ENCODE measurements at places on chromosomes 11 and 22.

- DNase-seq: no peak
Measured at GRCh38 chr11:78714539-78714938, 139.9 kb upstream of the NARS2 start.

- peak; percentile 15 for DNase-seq
Measured at GRCh38 chr22:49724893-49725489, 102.7 kb downstream of the BRD1 start.

DNA sequence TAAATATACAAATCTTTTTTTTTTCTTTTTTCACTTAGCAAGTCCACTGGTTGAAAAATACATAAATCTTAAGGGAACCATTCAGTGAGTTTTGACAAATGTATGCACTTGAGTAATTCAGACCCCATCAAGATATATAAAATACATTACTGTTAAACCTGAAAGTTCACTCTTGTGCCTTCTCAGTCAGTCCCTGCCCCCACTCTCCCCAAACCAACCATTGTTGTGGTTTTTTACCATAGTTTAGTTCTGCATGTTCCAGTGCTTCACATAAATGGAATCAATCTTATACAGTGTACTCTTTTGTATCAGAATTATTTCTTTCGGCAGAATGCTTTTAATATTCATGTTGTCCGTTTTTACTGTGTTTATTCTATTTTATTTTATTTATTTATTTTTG, 26.1 kb downstream of the RNF214 start:
- DNase-seq: no peak

DNA sequence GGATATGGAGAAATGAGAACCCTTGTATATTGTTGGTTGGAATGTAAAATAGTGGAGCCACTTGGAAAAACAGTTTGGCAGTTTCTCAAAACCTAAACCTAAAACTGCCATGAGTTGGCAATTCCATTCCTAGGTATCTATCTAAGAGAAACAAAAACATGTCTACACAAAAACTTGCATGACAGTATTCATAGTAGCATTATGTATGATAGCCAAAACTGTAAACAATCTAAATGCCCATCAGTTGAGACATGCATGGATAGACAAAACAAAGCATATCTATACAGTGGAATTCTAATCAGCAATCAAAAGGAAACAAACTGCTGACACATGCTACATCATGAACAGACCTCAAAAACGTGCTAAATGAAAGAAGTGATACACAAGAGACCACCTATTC, 34.9 kb downstream of the TRAF6 start:
- no peak for DNase-seq

DNA sequence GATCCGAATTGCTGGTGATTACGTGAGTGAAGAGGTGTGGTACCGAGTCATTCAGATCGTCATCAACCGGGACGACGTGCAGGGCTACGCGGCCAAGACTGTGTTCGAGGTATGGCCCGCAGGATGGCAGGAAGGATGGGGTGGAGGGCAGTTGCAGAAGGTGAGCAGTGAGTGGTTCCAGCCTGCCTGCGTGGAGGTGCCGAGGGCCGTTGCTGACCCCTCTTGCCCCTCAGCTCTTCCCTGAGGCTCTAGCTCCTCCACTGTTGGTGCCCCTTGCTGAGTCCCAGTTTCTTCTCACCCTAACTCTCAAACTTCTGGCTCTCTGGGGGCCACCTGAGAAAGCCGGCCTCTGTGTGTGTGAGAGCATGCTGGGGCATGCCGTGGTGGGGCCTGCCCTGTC, 43.9 kb downstream of the MUC6 start:
- no peak for DNase-seq

DNA sequence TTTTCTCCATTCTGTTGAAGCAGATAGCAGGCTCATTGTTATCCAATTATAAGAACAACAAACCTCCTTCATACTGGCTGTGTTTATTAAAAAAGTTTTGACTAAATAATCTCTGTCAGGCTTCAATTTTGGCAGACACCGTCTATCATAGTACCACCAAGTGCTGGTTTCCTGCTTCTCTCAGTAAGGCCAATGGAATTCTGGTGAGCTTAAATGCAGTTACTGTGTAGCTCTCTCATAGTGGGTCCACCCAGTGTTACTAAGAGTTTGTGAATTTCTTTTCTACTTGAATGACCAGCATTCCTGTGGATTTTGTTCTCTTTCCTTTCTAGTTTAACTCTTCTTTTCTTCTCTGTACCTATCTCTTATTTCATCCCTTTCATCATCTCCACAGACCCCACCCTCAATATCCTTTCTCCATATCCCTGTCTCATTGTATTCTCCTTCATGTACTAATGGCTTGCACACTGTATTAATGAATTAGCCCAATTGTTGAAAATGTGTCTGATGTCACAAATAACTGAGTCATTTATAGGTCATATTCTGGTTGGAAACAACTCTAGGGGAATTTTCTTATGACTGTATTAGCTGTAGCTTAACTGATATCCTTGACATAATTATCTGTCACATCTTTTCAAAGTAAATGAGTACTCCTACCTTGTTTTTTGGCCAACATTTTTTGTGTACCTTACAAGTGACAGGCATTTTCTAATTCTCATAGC, 372.1 kb downstream of the FAT3 start:
- DNase-seq: no peak
